Calu3 (cell line): ENCODE measurements at places on chromosomes 7 and 10.
A peak's percentile ranks its signal among the peaks of the same experiment; 100 is the strongest.

DNA sequence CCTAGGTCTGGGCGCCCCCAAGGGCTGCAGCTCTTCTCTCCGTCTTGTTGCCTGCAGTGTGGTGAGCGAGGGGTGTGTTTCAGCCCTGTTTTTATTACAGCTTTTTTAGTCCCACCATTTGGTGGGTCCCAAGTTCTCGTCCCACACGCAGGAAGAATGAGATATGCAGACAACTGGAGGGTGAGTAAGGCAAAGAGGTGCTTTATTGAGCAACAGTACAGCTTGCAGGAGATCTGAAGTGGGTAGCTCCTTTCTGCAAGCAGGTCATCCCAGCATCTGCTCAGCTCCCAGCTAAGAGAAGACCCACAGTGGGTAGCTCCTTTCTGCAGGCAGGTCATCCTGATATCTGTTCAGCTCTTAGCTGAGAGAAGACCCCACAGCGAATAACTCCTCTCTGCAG lies 28.2 kb downstream of the C10orf67 start:
- H3K36me3 ChIP-seq = no peaks in the 10 kb centered on the region
- H3K27me3 ChIP-seq = no peaks in the 10 kb centered on the region
- DNase-seq = no peak
- H3K27ac ChIP-seq = no peak overlapping the region

- peaks cover 29% of the 10 kb centered on the region for H3K27me3 ChIP-seq
- no peaks in the 10 kb centered on the region for H3K36me3 ChIP-seq
- DNase-seq = no peak
- H3K4me1 ChIP-seq = no peaks in the 10 kb centered on the region
- no peak overlapping the region for H3K4me3 ChIP-seq
- H3K27ac ChIP-seq = no peak overlapping the region
Measured at GRCh38 chr7:78185149-78185745, 386.7 kb downstream of the PHTF2 start.

- no peaks in the 10 kb centered on the region for H3K4me1 ChIP-seq
- no peaks in the 10 kb centered on the region for H3K27me3 ChIP-seq
- no peaks in the 10 kb centered on the region for H3K36me3 ChIP-seq
- H3K27ac ChIP-seq = no peak overlapping the region
- H3K4me3 ChIP-seq = no peak overlapping the region
- DNase-seq = no peak
Measured at GRCh38 chr7:108088729-108089128, 41.4 kb downstream of the LAMB4 start.

GRCh38 chr7:138396251-138397070 lies 63.6 kb upstream of the TRIM24 start:
- H3K4me1 ChIP-seq = peaks cover 18% of the 10 kb centered on the region
- peak overlapping the region; percentile 77 for H3K27ac ChIP-seq
- peaks cover 11% of the 10 kb centered on the region for H3K36me3 ChIP-seq
- no peaks in the 10 kb centered on the region for H3K27me3 ChIP-seq

GRCh38 chr10:58362027-58362789 lies 23.0 kb upstream of the TFAM start:
- no peak overlapping the region for H3K27ac ChIP-seq
- H3K4me1 ChIP-seq = peaks cover 8% of the 10 kb centered on the region
- H3K4me3 ChIP-seq = no peak overlapping the region
- no peaks in the 10 kb centered on the region for H3K36me3 ChIP-seq
- no peaks in the 10 kb centered on the region for H3K27me3 ChIP-seq

DNA sequence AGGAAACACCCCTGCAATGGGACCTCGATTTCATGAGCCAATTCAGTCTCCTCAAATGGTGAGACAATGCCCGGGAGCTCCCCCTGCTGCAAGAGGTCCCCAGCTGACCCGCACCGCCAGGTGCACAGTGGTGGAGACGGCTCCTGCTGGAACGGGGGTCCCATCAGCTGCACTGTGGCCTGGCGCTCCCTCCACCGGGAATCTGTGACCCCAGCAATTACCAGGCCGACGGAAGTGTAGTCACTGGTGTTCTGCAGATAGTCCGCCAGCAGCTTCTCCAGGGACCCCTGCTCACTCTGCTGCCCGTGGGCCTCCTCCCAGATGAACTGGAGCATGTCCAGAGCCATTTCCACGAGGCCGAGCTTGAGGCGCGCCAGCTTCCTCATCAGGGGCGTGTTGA lies 64.9 kb upstream of the NKX6-2 start:
- H3K27me3 ChIP-seq = peaks cover 44% of the 10 kb centered on the region
- peaks cover 7% of the 10 kb centered on the region for H3K4me1 ChIP-seq
- no peak overlapping the region for H3K27ac ChIP-seq
- no peak for DNase-seq
- H3K36me3 ChIP-seq = no peaks in the 10 kb centered on the region
- no peak overlapping the region for H3K4me3 ChIP-seq

- no peak for DNase-seq
- H3K36me3 ChIP-seq = no peaks in the 10 kb centered on the region
- no peak overlapping the region for H3K27ac ChIP-seq
- no peaks in the 10 kb centered on the region for H3K4me1 ChIP-seq
- no peaks in the 10 kb centered on the region for H3K27me3 ChIP-seq
Measured at GRCh38 chr7:87021285-87021684, 38.2 kb downstream of the ELAPOR2 start.

- peaks cover 35% of the 10 kb centered on the region for H3K27me3 ChIP-seq
- DNase-seq = no peak
- no peak overlapping the region for H3K27ac ChIP-seq
- no peak overlapping the region for H3K4me3 ChIP-seq
Measured at GRCh38 chr10:1559311-1559710, 178.0 kb downstream of the ADARB2 start.

DNA sequence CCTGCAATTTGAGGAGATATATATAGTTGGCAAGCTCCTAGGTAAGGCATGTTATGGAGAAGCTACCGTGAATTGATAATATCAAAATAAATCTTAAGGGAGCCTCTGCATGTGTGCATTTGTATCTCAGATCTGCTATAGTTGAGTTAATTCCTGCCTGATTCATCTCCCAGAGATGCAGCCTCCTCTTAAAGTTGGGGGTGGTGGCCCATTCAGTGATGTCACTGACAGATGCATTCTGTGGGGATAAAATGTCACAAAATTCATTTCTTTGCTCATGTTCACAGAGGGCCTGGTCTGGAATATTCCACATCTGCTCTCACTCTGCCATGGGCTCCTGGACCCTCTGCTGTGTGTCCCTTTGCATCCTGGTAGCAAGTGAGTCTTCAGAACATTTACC lies 185.8 kb upstream of the PRSS1 start:
- no peak overlapping the region for H3K27ac ChIP-seq
- no peak for DNase-seq
- H3K36me3 ChIP-seq = no peaks in the 10 kb centered on the region
- H3K4me1 ChIP-seq = peaks cover 11% of the 10 kb centered on the region

GRCh38 chr10:59513558-59513957 lies 151.2 kb upstream of the FAM13C start:
- no peak overlapping the region for H3K4me3 ChIP-seq
- H3K36me3 ChIP-seq = no peaks in the 10 kb centered on the region
- no peak for DNase-seq
- peaks cover 61% of the 10 kb centered on the region for H3K27me3 ChIP-seq

GRCh38 chr7:74053589-74054186 lies 25.7 kb downstream of the ELN start:
- H3K27ac ChIP-seq = no peak overlapping the region
- peaks cover 42% of the 10 kb centered on the region for H3K27me3 ChIP-seq
- H3K4me3 ChIP-seq = no peak overlapping the region
- H3K4me1 ChIP-seq = no peaks in the 10 kb centered on the region
- no peak for DNase-seq
- no peaks in the 10 kb centered on the region for H3K36me3 ChIP-seq

- no peaks in the 10 kb centered on the region for H3K27me3 ChIP-seq
- H3K27ac ChIP-seq = no peak overlapping the region
- H3K4me3 ChIP-seq = no peak overlapping the region
- DNase-seq = no peak
- no peaks in the 10 kb centered on the region for H3K4me1 ChIP-seq
Measured at GRCh38 chr7:3446786-3447185, 145.7 kb downstream of the SDK1 start.

DNA sequence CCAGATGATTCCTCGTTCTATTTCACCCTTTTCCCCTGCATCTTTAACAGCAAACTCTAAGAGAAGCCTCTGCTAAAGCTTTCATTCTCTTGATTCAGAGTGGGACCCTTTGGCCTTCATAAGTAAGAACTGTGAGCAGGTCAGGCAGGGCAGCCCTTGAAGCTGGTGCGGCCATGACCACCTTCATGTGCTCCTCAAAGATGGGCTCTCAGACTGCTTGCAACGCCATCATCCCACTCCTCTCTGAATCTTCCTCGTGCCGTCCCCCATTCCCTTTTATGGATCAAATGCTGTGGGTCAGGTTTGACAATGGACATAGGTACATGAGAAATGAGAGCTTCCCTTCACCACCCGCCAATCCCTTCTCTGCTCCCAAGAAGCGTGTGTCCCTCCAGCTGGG lies 207.4 kb downstream of the TCF7L2 start:
- H3K4me1 ChIP-seq = no peaks in the 10 kb centered on the region
- no peak for DNase-seq
- H3K27ac ChIP-seq = no peak overlapping the region
- no peaks in the 10 kb centered on the region for H3K27me3 ChIP-seq

GRCh38 chr7:148828965-148829364 lies 55.1 kb downstream of the EZH2 start:
- H3K27me3 ChIP-seq = no peaks in the 10 kb centered on the region
- H3K4me1 ChIP-seq = no peaks in the 10 kb centered on the region
- no peak for DNase-seq
- no peak overlapping the region for H3K4me3 ChIP-seq

- no peak overlapping the region for H3K4me3 ChIP-seq
- H3K4me1 ChIP-seq = no peaks in the 10 kb centered on the region
- no peaks in the 10 kb centered on the region for H3K27me3 ChIP-seq
- no peak for DNase-seq
Measured at GRCh38 chr7:146375170-146375569, 258.6 kb downstream of the CNTNAP2 start.

- H3K4me1 ChIP-seq = peaks cover 43% of the 10 kb centered on the region
- H3K27ac ChIP-seq = no peak overlapping the region
- DNase-seq = no peak
- H3K4me3 ChIP-seq = no peak overlapping the region
- no peaks in the 10 kb centered on the region for H3K27me3 ChIP-seq
- H3K36me3 ChIP-seq = peaks cover 17% of the 10 kb centered on the region
Measured at GRCh38 chr7:155219154-155219531, 78.5 kb upstream of the INSIG1 start.

- H3K4me3 ChIP-seq = no peak overlapping the region
- peaks cover 21% of the 10 kb centered on the region for H3K27me3 ChIP-seq
- peak; percentile 48 for DNase-seq
- H3K4me1 ChIP-seq = peaks cover 19% of the 10 kb centered on the region
- H3K36me3 ChIP-seq = no peaks in the 10 kb centered on the region
Measured at GRCh38 chr10:132096223-132096622, 30.5 kb downstream of the JAKMIP3 start.

DNA sequence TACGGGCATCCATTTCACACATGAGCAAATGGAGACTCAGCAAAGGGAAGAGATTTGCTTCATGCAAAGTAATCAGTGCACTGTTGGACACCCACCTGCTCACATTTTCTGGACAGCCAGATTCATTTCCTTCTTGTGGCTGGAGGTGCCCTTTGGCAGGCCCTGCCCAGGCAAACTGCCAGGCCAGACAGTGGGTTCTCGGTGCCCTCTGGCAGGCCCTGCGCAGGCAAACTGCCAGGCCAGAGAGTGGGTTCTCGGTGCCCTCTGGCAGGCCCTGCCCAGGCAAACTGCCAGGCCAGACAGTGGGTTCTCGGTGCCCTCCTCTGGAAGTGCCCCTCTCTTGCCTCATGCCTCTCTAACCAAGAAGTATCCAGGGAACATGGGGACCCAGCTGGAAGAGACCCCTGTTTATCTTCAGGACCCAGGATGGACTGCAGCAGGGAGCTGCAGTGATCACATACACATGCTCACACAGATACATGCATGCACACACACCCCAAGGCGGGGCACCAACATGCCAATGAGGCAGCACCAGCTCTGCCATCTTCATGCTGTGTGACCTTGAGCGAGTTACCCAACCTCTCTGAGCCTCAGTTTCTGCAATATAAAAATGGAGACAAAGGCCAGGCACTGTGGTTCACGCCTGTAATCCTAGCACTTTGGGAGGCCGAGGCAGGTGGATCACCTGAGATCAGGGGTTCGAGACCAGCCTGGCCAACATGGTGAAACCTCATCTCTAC lies 67.1 kb downstream of the OAT start:
- no peaks in the 10 kb centered on the region for H3K36me3 ChIP-seq
- no peak overlapping the region for H3K4me3 ChIP-seq
- no peak for DNase-seq
- H3K4me1 ChIP-seq = no peaks in the 10 kb centered on the region

GRCh38 chr7:157515342-157516041 lies 178.7 kb downstream of the DNAJB6 start:
- no peak overlapping the region for H3K4me3 ChIP-seq
- peaks cover 3% of the 10 kb centered on the region for H3K36me3 ChIP-seq
- peaks cover 57% of the 10 kb centered on the region for H3K27me3 ChIP-seq
- H3K27ac ChIP-seq = no peak overlapping the region

DNA sequence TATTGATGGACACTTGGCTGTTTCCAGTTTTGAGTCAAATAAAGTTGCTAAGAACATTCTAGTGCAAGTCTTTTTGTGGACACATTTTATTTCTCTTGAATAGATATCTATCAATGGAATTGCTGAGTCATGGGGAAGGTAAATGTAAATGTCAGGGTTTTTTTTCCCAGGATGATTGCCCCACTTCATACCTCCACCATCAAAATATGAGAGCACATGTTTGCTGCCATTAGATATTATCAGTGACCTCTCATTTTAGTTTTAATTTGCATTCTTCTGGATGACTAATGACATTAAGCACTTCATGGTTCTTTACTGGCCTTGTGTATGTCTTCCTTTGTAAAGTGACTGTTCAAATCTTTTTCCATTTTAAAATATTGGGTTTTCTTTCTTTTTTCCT lies 45.7 kb downstream of the PAPSS2 start:
- H3K27me3 ChIP-seq = no peaks in the 10 kb centered on the region
- H3K4me3 ChIP-seq = no peak overlapping the region
- H3K27ac ChIP-seq = no peak overlapping the region
- H3K4me1 ChIP-seq = peaks cover 21% of the 10 kb centered on the region
- H3K36me3 ChIP-seq = peaks cover 8% of the 10 kb centered on the region

- H3K27me3 ChIP-seq = no peaks in the 10 kb centered on the region
- DNase-seq = no peak
- peaks cover 6% of the 10 kb centered on the region for H3K36me3 ChIP-seq
Measured at GRCh38 chr7:158550886-158551452, 36.7 kb downstream of the PTPRN2 start.

GRCh38 chr7:22668971-22669401 lies 58.0 kb upstream of the IL6 start:
- no peak overlapping the region for H3K4me3 ChIP-seq
- peak overlapping the region; percentile 83 for H3K27ac ChIP-seq
- peaks cover 70% of the 10 kb centered on the region for H3K4me1 ChIP-seq

GRCh38 chr7:127474457-127474856 lies 81.9 kb upstream of the ZNF800 start:
- no peaks in the 10 kb centered on the region for H3K36me3 ChIP-seq
- H3K4me3 ChIP-seq = no peak overlapping the region
- no peak for DNase-seq
- H3K27ac ChIP-seq = no peak overlapping the region
- H3K4me1 ChIP-seq = no peaks in the 10 kb centered on the region
- H3K27me3 ChIP-seq = no peaks in the 10 kb centered on the region
